ENCODE measurements at places on chromosomes 3 and 15.

- DNase-seq = no peak
These were observed 55.9 kb upstream of the THRB start for GRCh38 chr3:24550588-24550987.

- no peak for DNase-seq
These were observed 662.0 kb upstream of the GBE1 start for GRCh38 chr3:82423268-82424030.

DNA sequence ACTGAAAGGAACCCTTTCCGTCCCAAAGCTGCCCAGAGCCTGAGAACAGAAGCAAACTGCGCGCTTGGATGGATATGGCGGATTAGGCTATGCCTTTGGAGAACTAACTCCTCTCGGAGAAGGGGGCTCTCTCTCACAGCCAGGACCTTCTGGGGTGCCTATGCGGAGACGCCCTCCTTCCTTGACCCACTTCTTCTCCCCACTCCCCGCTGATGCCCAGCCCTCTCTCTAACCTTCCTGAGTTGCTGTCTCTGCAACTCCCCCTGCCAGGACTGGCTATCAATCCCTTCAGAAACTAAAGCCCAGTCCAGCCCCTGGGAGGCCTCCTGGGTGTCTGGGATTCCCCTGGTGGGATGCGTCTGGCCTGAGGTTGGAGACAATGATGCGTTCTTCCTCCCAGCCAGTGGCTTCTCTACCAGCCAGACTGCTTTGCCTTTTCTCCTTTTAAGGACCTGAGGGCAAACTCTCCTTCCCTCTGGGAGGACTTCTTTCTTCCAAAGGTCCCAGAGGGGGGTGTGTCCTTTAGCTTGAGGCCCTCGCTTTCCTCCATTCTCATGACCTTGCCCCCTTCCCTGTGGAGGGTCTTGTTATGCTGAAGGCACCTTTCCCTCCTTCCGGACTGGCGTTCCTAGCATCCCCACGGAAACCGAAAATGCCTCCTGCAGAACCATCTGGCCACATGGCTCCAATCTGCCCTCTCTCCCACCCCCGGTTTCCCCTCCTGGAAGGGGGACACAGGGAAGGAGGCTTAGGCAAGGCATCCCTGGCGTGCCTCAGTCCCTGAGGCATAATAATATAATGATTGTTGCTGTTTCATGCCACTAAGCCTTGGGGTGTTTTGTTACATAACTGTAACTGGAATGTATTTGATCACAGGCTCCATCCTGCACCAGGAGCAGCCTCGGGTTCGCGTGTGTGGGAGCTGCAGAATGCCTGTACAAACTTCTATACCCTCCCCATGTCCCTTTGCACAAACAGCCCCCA is 63.4 kb upstream of the C15orf39 start:
- no peak for DNase-seq

DNA sequence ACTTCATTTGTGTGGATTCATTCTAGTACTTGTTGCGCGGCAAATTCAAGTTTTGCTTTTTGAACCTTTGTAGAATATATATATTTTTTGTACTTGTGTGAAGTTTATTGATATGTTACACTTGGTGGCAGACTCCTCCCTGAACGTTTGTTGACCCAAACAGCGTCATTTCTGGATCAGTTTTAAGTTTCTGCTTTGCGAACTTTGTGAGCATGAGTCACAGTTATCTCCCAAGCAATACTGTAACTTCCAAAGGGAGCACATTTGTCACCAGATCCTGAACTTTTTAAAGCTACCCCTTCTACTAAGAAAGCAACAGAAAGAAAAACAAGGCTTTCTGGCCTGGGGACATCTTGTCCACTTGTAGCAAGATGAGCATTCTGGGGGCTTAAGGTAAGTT is 74.8 kb upstream of the CACNA2D3 start:
- DNase-seq = no peak

- no peak for DNase-seq
These were observed 6.8 kb downstream of the ESYT3 start for GRCh38 chr3:138441256-138441655.

GRCh38 chr15:72173864-72174550 is 23.6 kb downstream of the GRAMD2A start:
- no peak for DNase-seq

DNA sequence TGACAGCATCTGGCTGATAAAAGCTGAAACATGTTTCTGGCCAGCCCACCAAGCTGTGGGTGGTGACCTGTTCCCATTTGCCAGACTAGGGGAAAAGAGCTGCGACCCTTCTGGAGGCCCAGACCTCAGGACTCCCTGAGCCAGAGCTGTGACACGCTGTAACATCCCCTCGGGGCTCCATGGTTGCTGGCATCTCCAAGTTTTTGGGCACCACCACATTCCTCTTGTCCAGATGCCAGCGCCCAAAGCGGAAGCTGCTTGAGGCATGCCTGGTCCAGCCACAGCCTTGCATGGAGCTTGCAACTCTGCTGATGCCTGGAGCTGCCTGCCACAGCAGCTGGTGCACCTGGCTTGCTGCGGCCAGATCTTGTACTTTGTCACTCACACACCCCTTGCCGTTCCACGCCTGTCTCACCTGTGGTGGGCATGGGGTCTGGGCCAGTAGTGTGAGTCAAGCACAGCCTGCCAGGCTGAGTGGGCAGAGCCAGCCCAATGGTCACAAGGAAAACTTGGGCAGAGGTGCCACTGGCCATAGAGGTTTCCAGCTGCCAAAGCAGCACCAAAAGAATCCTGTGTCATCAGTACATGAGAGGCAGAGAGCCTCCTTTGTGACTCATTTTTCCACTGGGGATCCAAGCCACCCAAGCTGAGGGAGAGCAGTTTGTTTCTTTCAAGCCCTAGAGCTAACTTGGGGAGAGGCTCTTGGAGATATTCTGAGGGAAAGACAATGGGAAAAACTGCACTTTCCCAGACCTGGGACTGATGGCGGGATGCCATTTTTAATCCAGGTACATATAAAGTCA is 45.7 kb upstream of the PTX3 start:
- DNase-seq = no peak

DNA sequence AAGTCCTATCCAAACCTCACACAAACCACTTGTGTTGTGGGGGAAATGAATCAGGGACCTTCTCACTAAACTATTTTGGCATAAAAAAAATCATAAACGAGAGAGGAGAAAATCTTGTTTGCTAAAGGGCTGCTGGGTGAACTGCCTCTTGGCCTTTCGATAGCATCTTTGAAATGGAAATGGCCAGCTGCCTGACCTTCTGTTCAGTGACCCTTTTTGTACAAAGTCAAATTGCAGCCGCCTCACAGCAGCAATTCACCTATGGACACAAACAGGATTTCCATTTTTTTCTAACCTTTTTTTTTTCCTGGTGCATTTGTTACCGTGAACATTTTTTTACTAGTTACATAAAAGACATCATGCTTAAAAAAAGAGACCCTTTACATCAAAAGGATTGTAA is 89.0 kb upstream of the ONECUT1 start:
- DNase-seq = no peak

DNA sequence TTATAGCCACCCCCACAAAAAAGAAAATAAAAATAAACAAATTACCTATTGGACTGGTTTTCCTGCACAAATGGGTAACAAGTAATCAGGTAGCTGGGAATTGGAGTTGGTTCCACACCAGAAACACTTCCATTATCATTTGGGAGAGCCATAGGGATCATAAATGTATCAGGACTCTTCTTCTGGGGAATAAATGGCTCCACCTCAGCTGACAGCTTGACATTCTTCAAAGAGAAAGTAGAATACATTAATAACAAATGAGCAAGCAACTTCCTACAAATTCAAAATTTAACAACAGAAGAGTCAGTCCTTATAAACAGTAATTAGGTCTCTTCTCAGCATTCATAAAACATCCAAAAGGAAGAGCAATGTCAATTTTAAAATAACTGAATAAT is 8.7 kb downstream of the SECISBP2L start:
- DNase-seq = no peak

DNA sequence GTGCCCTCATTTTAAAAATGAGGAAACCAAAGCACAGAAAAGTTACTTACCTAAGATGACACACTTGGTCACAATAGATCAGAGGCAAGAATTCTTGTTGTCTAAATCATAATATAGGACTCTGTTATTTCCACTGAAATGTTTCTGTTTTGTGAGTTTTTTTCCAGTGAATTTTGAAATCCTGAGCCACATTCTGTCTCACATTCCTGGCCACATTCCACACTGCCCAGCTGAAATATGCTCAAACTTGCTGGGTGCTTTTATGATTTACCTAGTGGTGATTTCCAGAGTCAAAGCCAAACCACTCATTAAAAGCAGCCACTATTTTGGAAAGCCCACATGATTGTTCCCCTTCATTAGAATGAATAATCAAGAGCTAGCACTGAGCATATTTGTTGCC is 82.3 kb upstream of the NPHP3 start:
- no peak for DNase-seq

- DNase-seq = peak; percentile 30
These were observed 10.5 kb downstream of the GNAI2 start for GRCh38 chr3:50246517-50246954.

DNA sequence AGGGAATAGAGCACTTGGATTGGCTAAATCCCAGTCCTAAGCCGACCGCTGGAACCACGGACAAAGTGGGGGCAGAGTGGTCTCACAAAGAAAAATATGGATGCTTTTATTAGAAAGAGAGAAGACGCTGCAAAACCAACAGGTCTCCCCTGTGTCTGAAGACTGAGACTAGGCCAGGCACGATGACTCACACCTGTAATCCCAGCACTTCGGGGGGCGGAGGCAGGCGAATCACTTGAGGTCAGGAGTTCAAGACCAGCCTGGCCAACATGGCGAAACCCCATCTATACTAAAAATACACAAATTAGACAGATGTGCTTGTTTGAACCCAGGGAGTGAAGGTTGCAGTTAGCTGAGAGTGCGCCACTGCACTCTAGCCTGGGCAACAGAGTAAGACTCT is 61.8 kb downstream of the ZDHHC19 start:
- DNase-seq = no peak

GRCh38 chr3:149600634-149601033 is 57.2 kb downstream of the WWTR1 start:
- no peak for DNase-seq

DNA sequence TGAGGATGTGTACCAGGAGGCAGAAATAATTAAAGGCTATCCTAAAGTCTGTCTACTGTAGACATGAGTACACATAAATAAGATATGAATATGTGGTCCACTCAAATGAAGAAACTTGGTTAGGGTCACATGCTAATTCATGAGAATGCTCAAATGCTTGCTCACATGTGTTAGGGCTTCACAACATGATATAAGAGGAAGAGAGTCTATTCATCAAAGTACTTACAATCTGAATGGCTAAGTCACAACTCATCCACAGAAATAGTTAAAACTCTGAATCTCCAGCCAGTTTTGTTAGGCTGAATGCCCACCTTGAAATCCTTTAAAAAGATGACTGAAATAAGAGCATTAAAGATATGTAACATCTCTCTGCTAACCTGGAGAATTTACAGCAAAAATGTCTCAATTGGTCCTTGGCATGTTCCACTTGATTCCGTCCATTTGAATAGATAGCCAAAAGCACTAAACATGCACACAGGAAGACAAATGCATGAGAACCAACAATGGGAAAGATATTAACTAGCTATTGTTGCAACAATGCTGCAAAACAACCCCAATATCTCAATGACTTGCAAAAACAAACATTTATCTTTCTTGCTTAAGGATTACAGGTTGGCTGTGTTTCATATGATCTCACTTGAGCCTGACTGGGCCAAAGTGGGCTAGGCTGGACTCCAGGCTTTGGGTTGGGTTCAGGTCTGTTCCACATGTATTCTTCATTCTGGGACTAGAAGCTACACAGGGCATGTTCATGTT is 10.6 kb upstream of the TBC1D5 start:
- DNase-seq = no peak

GRCh38 chr15:77505556-77505955 is 84.9 kb downstream of the HMG20A start:
- DNase-seq = no peak

- DNase-seq = no peak
These were observed 757.6 kb downstream of the TBL1XR1 start for GRCh38 chr3:176439729-176440128.

GRCh38 chr15:44029003-44029402 is 166.1 kb downstream of the FRMD5 start:
- no peak for DNase-seq

- no peak for DNase-seq
These were observed 972 bp downstream of the UBA5 start for GRCh38 chr3:132661101-132661500.

DNA sequence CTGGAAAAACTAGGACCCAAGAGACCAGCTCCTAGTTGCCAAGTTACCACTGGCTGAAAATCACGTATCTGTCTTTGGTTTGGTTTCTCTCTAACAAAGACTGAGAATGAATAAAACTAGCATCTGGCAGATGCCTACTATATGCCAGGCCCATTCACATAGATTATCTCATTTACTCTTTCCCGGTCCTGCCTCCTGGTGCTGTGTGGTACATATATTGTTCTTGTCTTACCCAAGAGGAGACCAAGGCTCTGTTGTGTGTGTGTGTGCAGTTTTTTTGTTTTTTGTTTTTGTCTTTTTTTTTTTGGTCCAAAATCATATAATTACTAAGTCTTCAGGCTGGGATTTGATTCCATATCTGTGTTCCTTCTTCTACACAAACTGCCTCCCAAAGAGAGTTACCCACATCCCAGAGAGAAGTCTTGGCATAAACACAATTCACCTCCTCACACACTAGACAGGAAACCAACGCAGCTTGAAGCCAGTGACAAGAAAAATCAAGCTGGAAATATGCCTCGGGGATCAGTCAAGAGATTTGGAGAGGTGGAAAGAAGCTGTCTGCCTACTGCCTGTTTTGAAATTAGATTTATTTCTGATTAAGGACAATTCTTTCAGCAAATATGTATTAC is 891 bp downstream of the AHSG start:
- DNase-seq = no peak

DNA sequence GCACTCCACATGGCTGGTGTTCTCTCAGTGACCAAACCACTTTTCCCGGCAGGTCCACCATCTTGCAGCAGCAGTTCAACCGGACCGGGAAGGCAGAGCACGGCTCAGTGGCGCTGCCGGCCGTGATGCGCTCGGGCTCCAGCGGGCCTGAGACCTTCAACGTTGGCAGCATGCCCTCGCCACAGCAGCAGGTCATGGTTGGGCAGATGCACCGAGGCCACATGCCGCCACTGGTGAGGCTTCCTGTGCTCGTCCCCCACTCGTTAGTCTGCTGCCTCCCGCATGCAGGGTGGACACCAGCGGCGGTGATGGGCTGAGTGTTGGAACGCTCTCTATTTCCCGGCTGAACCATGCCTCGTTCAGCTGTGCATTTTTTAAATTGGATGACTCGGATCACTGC is 344.9 kb upstream of the TPM1 start:
- DNase-seq = no peak

DNA sequence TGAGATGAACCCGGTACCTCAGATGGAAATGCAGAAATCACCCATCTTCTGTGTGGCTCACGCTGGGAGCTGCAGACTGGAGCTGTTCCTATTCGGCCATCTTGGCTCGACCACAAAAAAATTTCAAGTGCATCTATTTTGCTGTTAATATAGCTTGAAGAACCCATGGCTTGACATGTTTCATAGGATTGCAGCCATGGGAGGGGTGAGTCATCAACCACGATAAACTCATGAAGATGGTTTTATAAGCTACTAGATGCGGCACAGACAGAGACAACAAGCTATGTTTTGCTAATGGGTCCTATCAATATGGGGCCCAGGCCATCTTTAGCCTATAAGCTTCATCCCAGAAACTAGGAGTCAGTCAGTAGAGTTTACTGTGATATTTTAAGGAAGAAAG is 100.4 kb upstream of the PHLDB2 start:
- no peak for DNase-seq

- DNase-seq = no peak
These were observed 444.9 kb upstream of the TBL1XR1 start for GRCh38 chr3:177642042-177642803.

- DNase-seq = no peak
These were observed 537.6 kb downstream of the FOXP1 start for GRCh38 chr3:71045917-71046282.

Data from memory B cell (primary cell).